ENCODE measurements at places on chromosomes 16 and 17. TPM values are rescaled to one million over a fixed set of nuclear protein-coding genes. Genes with fewer than 3 reads are reported as not detected.

Gene CACNA1H
- total RNA-seq = 11.4 TPM

Gene TBC1D3K
- total RNA-seq = not detected

Gene ELMO3
- total RNA-seq = 1.2 TPM

Gene NT5C
- total RNA-seq = 17.1 TPM

Gene SHISA9
- 24.1 TPM for total RNA-seq

Gene KPNB1
- total RNA-seq = 184 TPM

Gene OR1F1
- 0.93 TPM for total RNA-seq

DNA sequence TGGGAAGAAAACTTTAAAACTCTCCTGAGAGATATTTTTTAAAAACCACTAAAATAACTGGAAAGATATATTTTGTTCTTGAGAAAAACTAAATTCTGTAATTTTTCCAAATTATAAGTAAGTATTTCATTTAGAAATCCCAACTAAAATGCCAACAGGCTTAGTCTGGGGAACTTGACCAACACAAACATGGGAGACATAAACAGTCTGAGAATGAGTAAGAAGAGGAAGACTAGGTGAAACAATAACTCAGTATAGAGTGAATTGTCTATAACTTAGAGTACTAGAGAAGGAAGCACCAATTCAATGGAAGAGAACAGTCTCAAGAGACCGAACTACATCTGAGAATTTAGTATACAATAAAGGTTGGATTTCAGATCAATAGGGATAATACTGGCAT, 2.9 kb downstream of the CMTM1 start:
- DNase-seq = no peak

- DNase-seq = no peak
Observed at GRCh38 chr17:75894049-75894733, 2.6 kb downstream of the TRIM65 start.

- DNase-seq = no peak
Observed at GRCh38 chr17:48912476-48912875, 4.3 kb downstream of the UBE2Z start.

DNA sequence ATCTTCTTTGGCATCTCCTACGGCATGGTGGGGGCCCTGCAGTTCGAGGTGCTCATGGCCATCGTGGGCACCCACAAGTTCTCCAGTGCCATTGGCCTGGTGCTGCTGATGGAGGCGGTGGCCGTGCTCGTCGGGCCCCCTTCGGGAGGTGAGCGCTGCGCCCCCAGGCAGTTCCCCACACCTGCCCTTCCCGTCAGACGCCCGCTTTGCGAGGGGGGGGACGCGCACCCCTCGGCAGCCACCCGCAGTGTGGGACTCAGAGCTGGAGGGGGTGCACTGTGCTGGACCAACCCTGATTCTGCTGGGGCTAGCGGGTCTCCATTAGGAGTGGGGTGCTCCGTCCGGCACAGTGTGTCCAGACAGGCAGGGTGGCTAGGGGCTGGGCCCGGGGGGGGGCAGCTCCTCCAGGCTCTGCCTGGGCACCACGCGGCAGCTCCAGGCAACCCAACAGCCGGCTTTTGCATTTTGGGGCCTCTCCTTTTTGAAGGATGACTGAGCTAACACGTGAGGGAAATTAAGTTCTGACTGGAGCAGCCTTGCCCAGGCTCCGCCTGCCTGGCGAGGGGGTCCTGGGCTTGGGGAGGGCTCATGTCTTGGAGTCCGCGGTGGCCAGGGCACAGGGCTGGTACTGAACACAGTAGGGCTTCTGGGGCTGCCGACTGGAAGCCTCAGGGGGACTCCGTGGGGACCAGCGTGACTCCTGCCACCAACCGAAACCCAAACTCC, 9.1 kb downstream of the SLC16A3 start:
- DNase-seq = no peak

- no peak for DNase-seq
Observed at GRCh38 chr16:2179107-2179501, 17.3 kb downstream of the CASKIN1 start.

- DNase-seq = no peak
Observed at GRCh38 chr16:15879255-15879811, 9.1 kb downstream of the CEP20 start.

GRCh38 chr17:55264645-55265298, at the start of gene HLF:
Gene HLF (plus strand): TSS chr17:55264960. CDS start chr17:55265485, 525 bp downstream.
- peak; percentile 83 for DNase-seq

DNA sequence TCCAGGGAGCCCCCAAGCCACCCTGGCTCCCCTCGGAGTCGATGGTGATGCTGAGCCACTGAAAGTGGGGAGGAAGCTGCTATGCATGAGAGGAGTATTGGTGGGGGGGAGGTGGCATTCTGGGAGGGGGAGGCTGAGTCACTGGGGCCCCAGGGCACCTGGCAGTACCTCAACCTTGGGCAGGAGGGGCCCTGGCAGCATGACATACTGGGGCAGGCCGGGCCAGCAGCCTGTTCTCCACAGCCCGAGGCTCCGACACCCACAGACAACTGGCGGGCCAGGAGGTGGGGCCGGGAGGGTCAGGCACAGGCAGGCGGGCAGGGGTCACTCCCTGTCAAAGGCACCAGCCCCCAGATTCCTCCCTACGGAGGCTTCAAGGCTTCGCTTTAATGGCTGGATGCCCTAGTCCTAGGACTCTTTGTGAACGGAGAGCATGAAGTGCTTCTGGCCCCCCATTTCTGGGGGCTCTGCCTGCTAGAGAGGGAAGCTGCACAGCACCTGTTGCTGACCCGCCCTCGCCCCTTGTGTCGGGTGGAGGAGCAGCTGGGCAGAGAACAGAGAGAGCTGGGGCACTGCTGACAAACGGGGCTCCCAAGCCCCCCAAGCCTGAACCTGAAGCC, 928 bp downstream of the CASKIN2 start:
- no peak for DNase-seq

DNA sequence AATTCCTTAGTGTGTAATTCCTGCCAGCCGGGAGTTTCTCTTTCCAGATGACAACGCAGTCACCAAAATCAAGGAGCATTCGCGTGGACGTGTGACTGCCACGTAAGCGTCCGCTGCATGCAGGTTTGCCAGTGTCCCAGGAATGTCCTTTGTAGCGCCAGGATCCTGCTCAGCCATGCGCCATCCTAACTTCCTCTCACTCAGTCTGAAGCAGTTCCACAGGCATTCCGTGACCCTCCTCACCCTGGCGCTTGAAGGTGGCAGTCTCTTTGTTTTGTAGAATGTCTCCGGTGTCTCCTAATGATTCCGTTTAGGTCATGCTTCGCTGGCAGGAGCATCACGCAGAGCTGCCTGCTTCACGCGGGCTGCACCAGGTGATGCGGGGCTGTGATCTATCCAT, 88.6 kb downstream of the RPTOR start:
- no peak for DNase-seq

DNA sequence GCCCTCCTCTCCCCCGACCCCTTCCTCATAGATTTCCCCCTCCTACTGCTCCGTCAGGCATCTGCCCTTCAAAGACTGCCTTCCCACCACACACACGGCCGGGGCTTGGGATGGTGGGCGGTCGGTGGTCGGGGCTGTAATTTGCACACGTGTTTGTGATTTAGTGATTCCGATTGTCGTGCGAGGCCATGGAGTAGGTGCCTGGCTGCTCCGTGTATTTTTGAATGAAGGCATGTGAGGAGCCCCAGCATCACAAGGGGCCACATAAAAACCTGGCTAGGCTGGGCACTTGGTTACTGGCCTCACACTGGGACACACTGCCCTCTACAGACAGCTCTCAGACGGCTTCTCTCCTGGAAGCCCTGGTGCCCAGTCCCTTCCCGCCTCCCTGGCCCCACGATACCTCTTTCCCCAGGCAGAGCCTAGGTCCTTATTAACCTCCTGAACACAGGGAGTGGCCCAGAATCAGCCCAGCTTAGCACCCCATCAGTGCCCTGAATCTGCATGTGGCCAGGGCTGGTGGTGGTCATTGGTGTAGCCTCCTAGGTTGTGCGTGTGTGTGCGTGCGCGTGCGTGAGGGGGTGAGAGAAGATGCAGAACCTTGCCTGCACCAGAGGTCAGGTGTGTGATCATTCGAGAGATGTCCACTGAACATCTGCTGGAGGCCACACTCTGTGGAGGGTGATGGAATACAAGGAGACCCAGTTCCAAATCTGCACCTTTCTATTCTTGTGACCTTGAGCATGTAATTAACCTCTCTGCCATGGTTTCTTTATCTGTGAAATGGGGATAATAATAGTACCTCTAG, 1.3 kb upstream of the SOCS1 start:
- peak; percentile 81 for DNase-seq

DNA sequence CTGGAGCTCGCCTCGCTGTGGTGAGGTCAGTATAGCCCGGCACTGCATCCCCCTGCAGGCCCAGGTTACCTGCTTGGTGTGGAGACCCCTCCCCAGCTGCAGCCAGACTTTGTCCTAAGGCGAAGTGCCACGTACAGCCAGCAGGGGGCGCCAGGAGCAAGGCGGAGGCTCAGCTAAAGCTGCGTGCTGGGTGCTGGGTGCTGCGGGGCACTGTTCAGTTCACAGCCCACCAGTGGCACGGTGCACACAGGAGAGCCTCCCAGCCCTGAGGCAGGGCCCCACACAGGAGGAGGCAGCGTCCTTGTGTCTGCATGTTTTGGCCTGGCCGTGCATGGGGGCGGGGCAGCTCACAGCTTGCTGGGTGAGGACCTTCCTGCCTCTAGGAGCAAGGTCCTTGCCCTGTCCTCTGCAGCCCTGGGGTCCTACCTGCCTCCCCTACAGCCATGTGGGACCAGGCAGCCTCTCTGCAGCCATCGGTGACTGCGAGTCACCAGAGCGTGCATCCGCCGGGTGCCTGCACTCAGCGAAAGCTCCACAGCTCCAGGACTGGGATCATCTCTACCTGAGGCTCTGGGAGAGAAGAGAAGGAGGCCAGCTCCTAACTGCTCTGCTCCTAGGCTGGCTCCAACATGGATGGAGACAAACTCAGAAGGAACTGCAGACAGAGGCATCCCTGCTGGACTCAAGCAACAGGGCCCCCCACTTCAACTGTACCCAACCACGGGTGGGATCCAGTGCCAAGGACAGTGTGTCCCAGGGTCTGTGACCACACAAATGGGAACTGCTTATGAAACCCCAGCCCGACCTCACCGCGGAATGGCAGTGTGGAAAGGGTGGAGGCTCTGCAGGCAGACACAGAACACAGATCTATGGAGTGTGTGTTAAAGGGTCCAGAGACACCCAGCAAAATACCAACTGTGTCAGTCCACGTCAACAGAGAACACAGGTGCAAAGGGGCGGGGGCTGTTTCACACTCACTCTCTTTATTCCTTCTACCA, 19.0 kb downstream of the SLC7A5 start:
- DNase-seq = peak; percentile 76

DNA sequence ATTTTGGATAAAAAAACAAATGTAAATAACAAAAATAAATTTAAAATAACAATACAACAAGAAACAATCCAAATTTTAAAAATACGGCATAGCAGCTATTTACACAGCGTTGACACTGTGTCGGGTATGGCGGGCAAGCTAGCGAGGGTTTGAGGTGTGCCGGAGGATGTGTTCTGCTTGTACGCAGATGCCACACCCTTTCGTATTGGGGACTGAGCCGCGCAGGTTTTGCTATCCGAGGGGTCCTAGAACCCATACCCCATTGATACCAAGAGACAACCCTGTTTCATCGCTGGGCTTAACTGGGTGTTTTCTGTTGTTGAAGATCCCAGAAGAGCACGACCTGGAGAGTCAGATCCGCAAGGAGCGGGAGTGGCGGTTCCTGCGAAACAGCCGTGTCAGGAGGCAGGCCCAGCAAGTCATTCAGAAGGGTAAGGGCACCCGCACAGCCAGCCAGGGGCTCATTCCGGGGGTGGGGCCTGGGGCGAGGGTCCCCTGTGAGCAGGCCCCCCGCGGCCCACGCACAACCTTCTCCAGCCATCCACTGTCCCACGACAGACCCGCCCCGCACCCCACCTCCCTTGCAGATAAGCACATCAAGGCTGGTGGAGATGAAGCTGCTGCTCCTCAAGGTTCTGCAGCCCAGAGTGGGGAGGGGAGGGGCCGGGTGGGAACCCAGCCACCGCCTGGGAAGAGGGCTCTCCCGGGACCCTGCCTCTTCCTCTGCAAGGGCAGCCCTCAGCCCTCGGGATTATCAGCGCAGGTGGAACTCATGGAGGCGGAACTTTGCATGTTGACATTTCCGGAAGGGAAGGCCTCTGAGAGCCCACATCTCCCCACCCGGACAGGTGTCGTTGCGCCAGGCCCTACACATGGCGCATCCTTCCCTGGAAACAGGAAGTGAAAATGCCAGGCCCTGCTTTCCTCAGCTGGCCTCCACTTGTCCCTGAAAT, 51.2 kb upstream of the CHMP6 start:
- DNase-seq = no peak

GRCh38 chr16:57759541-57760356, 24.2 kb downstream of the KATNB1 start:
- DNase-seq = no peak

DNA sequence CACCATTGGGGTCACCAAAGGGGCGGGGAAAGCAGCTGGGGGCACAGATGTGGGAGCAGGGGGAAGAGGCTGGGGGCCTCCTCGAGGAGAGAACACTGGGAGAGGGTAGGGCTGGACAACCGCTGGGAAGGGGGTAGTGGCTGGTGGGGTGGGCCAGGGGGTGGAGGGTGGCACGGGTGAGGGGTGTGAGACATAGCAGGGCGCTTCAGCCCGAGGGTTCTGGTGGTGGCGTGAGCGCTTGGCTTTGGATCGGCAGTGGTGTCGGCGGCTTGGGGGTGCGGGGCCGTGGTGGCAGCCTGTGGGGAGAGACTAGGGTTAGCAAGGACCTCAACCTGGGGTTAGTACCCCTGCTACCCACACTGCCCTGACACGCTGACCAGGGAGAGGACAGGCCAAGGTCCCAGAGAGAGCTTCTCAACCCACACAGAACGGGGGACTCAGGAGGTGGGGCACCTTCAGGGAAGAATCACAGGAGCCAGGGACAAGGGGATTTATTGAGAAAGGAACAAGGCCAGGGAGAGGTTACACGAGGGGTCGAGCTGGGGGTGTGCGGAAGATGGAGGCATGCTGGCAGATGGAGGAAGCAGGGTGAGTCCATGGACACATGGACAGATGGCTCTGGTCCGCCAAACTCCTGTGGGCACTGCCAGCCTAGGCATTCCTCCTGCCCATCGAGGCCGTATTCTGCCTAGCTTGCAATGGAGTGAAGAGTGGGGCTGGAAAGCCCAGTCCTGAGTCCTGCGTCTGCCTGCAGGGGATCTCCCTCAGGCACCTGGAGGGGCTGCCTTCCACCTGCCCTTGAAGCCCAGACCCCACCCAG, 8.4 kb downstream of the PER1 start:
- no peak for DNase-seq

- DNase-seq = no peak
Observed at GRCh38 chr16:52498328-52499059, 48.4 kb downstream of the TOX3 start.

DNA sequence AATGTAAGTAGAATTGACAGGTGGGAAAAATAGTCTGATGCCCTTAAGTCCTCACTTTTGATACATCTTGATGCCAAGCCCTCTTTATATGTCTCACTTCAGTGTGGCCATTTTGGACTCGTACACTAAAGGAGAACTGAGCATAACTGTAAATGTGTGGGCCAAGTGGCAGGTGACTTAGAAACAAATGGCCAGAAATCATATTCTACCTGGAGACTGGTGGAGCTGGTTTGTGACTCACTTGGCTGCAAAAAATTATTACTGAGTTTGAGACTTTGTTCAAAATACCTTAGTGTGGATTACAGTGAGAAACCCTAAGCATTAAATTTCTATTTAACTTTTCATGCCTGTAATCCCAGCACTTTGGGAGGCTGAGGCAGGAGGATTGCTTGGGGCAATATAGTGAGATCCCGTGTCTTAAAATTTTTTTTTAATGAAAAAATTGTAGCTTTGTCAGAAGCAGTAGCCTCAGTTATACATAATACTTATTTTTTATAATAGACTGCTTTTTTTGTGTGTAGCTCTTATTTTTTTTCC, 5.0 kb downstream of the HAPSTR1 start:
- no peak for DNase-seq

GRCh38 chr17:11487469-11487868, 110.8 kb upstream of the DNAH9 start:
- no peak for DNase-seq
